ENCODE measurements at places on chromosomes 6 and 20.

GRCh38 chr6:169454204-169454871 lies 200.7 kb upstream of the THBS2 start:
- DNase-seq = no peak

DNA sequence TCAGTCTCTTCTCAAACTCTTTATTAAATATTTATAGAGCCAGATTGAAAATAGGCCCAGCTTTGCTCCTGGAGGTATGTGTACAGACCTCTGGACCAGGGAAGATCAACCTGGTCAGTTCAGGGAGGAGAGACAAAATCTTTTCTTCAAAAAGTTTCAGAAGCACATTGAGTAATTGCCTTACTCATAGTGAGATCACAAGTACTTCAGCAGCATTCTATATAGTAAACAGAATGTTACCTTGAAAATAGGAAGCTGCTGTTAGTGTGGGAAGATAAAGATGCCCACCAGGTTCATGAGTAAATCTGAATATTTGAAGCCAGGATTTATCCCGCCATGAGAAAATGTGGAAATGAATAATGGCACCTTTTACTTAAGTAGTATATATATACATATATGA lies 665.9 kb upstream of the CITED2 start:
- DNase-seq = no peak

GRCh38 chr6:114007516-114007915 lies 36.6 kb upstream of the HDAC2 start:
- DNase-seq = no peak

DNA sequence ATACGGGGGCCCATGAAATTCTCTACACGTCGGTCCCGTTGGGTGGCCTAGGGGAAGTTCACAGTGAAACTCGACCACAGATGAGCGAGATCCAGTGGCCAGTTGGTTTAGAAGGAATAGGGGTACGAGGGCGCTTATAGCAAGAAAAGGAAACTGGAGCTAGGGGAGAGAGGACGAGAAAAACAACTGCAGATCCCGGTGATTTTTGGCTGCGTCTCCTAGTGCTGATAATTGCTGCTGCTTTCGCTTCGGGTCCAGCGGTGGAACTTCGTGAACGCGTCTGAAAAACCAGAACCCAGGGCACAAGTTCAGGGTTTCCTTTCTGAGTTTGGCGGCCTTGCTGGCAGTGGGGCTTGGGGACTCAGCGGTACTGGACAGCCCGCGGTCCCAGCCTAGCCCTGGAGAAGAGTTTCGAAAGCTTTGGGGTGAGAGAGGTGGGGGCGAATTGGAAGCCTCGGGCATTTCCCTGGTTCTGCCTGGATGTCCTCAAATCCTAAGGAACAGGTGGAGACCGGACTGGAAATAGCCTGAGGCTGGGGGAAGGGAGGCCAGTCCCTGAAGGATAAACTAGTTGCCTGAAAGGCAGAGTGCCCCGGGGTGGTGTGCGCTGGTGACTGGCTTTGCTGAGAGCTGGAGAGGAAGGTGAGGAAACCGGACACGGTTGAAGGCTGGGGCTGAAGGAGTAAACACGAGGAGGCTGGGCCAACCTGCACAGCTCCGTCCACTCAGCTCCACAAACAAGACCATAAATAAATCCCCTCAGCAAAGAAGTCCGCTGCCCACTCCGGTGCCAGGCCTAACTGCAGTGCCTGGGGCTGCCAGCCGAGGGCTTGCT lies 793 bp downstream of the GMPR start:
- DNase-seq = no peak

DNA sequence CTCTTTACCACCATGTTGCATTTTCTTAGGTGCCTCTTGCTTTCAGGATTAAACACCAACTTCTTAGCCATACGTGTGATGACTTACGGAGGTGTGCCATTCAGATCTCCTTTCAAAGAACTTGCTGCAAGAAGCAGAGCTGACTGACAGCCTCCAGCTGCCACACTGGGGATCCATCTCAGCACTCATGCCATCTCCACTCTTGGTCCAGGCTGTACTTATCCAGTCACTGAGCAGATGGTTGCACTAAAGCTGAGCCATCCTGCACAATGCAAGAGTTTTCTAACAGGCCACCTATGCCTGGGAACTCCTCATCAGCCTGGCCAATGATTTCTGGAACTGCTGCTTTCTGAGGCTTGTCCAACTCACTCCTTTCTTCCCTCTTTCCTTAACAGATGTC lies 31.4 kb upstream of the KIF6 start:
- no peak for DNase-seq

DNA sequence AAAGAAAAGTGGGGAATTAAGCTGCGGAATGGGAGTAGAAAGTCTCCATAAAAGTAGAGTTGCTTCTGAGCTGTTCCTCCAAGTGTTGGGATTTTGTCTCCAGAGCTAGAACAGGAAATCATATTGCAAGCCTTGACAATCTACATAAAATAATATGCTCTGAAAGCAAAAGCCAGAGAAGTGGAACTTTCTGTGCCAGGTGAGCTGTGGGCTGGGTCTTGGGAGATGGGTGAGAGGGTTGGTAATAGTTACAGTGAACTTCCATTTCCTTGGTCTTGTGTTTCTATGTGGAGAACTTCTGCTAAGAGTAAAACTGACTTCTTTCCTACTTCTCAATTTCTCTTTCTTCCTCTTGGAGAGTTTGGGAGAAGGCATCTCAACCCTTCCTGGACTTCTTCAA lies 6.3 kb upstream of the HMGN4 start:
- DNase-seq = no peak

DNA sequence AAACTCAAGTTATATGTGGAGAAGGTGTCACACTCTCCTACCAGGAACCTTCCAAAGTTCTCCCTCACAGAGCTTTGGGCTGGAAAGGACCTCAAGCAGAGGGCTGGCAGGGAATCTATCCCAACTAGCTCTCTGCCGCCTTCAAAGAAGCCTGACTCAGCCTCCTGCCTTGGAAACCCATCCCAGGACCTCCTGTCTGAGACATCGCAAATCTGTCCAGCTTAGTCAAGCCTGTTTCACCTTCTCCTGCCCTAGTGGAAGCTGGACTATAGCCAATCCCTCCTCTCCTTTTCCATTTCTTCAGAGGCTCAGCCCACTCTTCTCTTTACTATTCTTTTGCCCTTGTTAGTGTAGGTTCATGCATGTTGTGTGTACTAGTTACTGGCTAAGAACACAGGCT lies 48.2 kb upstream of the FOXP4 start:
- DNase-seq = no peak
